ENCODE measurements at places on chromosomes 7 and 10. TPM values are rescaled to one million over a fixed set of nuclear protein-coding genes. Genes with fewer than 3 reads are reported as not detected.

DNA sequence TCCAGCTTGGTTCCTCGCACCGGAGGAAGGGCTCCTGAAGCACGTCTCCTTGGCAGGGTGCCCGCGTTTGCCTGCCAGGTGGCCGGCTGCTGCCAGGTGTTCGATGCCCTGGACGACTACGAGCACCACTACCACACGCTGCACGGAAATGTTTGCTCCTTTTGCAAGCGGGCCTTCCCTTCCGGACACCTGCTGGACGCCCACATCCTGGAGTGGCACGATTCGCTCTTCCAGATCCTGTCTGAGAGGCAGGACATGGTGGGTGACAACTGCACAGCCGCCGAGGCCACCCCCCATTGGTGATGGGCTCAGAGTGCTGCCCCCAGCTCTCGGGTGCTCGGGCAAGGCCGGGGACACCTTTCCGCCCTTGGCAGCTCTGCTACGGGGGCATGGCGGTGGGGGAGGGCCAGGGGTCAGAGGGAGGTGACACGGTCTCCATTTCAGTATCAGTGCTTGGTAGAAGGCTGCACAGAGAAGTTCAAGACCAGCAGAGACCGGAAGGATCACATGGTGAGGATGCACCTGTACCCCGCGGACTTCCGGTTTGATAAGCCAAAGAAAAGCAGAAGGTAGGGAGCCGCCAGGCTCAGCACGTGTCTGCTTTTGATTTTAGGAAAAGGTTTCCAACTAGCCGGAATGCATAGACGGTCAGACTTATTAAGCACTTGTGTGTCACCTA is 1.1 kb downstream of the ZNF511 start:
- peaks cover 9% of the 10 kb centered on the region for H3K36me3 ChIP-seq
- no peak for DNase-seq
- peak overlapping the region; percentile 95 for H3K4me3 ChIP-seq
- peaks cover 21% of the 10 kb centered on the region for H3K4me1 ChIP-seq
- H3K27me3 ChIP-seq, result no peaks in the 10 kb centered on the region

DNA sequence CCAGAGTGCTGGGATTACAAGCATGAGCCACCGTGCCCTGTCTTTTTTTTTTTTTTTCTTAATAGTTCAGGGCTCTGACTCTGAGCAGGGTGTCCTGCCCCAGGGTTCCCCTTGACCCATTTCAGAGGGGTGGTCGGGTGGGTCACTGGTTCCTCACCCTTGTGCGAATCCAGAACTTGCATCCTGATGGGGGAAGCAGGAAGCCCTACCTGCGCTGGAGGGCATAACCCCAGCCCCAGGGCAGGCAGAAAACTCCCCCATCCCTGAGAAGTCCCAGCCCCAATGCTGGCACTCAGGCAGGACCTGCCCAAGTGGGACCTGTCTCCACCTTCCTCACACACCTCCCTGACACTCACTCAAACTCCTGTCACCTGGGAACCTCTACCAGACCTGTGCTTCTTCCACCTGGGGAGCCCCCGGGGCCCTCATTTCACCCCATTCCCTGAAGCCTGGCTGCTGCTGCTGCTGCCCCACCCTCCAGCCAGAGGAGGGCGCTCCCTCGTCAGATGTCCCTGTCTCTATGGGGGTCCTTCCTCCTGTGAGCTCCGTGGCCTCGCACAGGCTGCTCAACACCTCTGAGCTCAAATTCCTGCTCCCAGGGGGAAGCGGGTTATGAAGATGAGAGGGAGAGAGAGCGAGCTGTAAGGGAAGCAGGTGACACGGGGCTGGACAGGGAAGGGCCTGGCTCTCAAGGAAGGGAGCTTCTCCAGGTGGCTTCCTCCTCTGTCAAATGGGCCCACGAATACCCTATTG is 15.1 kb upstream of the ZNF273 start:
- H3K4me1 ChIP-seq, result peaks cover 16% of the 10 kb centered on the region
- H3K4me3 ChIP-seq, result peak overlapping the region; percentile 78
- H3K27me3 ChIP-seq, result peaks cover 51% of the 10 kb centered on the region
- DNase-seq, result peak; percentile 75
- no peaks in the 10 kb centered on the region for H3K36me3 ChIP-seq

DNA sequence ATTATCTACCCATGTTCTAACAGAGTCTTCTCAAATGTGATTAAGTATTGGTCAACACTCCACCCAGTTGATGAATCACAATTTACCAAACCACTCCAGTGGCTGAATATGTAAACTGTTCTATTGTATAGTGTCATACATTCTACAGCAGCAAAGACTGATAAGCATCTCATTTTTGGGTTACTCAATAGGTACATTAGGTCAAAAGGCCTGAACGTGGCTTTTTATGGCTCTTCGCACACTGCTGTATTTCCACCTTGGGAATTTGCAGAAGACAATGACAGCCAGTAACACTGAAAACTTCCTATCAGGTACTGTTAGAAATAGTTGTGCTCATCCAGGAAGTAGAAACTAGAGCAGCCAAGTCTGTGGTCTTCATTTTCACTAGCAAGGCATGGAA is 166.9 kb downstream of the GLI3 start:
- H3K36me3 ChIP-seq, result no peaks in the 10 kb centered on the region
- H3K4me1 ChIP-seq, result no peaks in the 10 kb centered on the region
- H3K4me3 ChIP-seq, result no peak overlapping the region
- no peak overlapping the region for H3K27ac ChIP-seq
- H3K27me3 ChIP-seq, result peaks cover 1% of the 10 kb centered on the region

DNA sequence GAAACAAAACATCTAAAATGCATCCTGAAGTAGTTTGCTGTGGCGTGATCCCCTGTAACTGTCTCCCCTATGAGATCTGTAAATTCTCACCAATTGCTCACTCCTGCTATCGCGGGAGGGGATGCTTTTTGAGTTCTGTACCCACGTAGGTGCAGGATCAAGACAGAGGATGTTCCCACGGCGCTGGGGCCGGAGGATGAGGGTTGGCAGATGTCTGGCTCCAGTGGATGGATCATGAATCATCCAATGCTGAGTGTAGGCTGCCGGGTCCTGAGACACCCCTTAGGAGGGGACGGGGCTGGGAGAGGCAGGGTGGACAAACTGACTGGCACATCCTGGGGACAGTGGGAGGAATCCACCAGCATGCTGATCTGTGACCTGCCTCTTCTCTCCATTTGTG is 224.4 kb downstream of the USP6NL start:
- H3K36me3 ChIP-seq, result no peaks in the 10 kb centered on the region
- H3K27ac ChIP-seq, result no peak overlapping the region
- no peak overlapping the region for H3K4me3 ChIP-seq
- DNase-seq, result no peak

DNA sequence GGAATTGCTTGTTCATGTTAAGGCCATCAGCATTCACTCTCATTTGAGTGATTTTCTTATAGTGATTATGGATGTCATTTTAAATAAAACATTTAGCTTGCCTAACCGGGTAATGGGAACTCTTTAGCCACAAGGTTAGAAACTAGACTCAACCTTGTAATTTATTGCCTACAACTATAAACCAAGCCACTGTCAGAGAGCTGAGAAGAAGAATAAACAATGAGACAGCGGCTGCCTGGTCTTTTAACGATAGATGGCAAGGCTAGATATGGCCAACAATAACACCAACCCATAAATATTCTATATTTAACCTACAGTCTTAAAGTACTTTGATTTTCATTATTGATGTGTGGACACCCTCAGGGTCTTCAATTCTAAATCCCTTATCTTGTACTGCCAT is 27.8 kb upstream of the INHBA start:
- H3K4me1 ChIP-seq, result peaks cover 12% of the 10 kb centered on the region
- H3K27ac ChIP-seq, result no peak overlapping the region
- H3K4me3 ChIP-seq, result no peak overlapping the region
- DNase-seq, result no peak
- H3K27me3 ChIP-seq, result peaks cover 26% of the 10 kb centered on the region
- no peaks in the 10 kb centered on the region for H3K36me3 ChIP-seq

GRCh38 chr7:99614495-99614894 is 2.3 kb upstream of the ZSCAN25 start:
- H3K27me3 ChIP-seq, result no peaks in the 10 kb centered on the region
- no peak overlapping the region for H3K27ac ChIP-seq
- no peak overlapping the region for H3K4me3 ChIP-seq
- peaks cover 34% of the 10 kb centered on the region for H3K4me1 ChIP-seq

DNA sequence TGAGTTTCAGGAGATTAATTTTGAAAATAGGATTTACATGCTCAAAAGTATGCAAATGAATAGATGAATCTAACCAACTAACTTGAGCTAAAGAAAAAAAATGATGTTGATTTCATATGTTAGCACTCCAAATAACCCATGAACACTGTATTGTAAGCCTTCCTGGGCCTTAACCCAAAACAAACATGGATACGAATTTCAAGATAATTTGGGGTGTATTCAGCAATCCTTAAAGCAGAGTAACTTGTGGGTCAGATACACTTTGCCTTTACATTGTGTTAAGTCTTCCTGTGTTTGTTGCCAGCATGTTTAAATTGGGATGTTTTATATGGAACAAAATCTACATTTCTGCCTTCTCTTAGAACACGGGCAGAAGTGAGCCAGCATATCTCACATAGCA is 124.2 kb upstream of the WDR11 start:
- no peaks in the 10 kb centered on the region for H3K4me1 ChIP-seq
- H3K27ac ChIP-seq, result no peak overlapping the region
- no peak overlapping the region for H3K4me3 ChIP-seq
- no peaks in the 10 kb centered on the region for H3K36me3 ChIP-seq
- no peak for DNase-seq

DNA sequence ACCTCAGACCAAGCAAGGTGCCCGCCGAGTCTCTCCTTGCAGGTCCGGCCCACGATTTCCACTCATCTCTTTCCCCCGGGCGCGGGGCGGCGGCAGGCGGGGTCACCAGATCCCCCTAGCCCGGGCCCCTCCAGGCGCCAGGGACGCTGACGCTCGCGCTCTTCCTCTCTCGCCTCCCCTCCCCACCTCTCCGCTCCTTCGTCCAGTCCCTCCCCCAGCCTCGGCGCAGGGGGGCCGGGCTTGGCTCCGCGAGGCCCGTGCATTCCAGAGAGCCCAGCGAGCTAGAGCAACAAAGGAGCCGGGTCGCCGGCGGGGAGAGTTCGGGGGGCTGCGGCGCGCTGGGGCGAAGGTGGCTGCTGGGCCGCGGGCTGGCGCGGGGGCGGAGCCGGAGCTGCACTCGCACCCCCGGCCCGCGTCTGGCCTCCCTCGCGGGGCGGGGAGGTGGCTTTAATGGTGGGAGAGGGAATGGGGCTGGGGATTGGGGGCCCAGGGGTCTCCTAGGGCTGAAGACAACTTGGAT is at the start of gene SMO:
SMO (plus strand) TSS at position 262 of the 520 bp plus-strand sequence. CDS start 519 bp downstream, outside the sequence.
- H3K27me3 ChIP-seq, result peaks cover 50% of the 10 kb centered on the region
- H3K36me3 ChIP-seq, result no peaks in the 10 kb centered on the region
- H3K27ac ChIP-seq, result no peak within 1 kb of the TSS
- H3K4me1 ChIP-seq, result peaks cover 5% of the 10 kb centered on the region
- peak; percentile 19 for DNase-seq

Gene LRRD1
- not detected for total RNA-seq

Gene AKR1C4
- not detected for total RNA-seq

Gene ADAP1
- total RNA-seq, result 34.6 TPM

Gene TDRD1
- 0.16 TPM for total RNA-seq

Gene AKR1C8
- not detected for total RNA-seq
